ENCODE measurements at places on chromosomes 3 and 15.

GRCh38 chr3:169252535-169252934, 411.0 kb downstream of the MECOM start:
- DNase-seq = no peak

DNA sequence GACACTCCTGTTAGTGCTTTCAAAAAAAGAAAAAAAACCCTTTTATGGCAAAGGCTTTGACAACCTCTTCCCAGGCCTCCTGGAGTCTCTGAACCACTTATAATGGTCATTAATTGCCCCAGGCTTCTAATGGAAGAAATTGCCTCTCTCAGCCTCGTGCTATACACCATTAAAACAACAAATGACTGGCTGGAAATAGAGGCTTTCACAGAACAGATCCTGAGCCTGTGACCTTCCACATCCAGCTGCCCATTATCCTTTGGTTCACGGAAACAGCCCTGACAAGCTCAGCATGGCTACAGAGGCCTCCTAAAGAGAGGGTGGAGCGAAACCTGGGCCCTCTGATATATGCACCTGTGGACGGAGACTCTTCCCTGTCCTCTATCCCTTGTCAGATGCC, 26.8 kb upstream of the MKRN3 start:
- DNase-seq = no peak

DNA sequence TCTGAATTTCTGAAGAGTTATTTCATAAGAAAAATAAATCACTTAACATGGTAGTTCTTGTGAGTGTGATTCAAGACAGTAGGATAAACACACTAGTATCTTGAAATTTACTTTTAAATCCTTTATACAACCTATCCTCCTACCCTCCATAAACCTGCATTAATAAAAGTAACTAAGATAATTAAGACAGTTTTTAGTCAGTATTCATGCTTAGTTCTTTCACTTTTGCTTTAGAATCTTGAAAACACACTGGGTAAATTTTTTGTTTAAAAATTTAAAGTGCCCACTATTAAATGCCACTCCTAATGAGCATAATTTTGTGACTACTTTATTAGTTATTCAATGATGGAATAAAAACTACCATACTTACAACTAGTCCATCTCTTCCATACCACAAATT, 28.8 kb downstream of the GOLIM4 start:
- DNase-seq = no peak

- DNase-seq = no peak
These were observed 262.7 kb downstream of the ZBTB20 start for GRCh38 chr3:114884213-114884923.

GRCh38 chr3:187044867-187045552, 94.3 kb downstream of the RPL39L start:
- DNase-seq = no peak

- DNase-seq = no peak
These were observed 350.6 kb downstream of the NLGN1 start for GRCh38 chr3:173748105-173748504.

GRCh38 chr3:83948771-83949170, 1010.0 kb upstream of the CADM2 start:
- no peak for DNase-seq

DNA sequence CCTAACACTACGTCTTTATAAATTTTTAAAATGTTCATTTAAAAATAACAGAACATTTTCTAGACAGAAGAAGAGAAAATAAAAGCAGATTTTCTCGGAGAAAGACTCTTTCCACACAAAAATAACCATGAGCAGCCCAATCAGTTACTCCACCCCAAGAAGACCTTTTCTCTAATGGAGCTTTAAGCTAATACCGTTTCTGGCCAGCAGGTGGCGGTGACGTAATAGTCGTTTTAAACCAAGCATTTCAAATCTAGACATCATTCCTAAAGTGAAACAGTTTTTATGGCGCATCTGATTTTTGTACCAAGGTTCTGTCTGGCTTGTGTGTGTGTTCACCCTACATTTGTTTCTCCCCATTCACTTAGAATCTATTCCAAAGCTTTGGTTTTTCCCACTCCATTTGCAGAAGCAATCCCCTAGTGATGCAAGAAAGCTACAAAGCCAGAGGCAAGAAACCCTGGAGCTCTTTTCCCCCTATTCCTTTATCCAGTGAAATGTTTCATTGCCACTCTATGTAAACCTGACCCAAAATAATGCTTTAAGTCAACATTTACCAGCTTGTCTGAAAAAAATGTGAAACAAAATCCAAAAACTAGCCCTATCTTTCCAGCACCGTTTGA, 336.7 kb upstream of the IGF1R start:
- DNase-seq = peak; percentile 98

DNA sequence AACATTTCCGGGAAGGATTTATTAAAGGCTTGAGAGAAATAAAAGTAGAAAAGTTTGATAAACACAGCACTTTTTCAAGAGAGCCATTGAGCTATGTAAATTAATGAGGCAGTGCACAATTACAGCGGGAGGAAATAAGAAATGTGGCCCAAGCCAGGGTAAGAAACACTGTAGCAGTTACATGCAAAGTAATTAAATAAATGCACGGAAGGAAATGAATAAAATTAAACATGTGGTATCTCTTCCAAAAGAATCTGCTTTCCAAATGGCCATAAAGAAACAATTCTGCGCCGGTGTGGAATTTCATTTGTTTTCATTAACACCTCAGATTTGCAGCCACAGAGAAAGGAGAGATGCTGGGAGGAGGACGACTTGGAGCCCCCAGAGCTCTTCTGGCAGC, 35.3 kb downstream of the ZPLD1 start:
- no peak for DNase-seq

GRCh38 chr3:147387885-147388699, 18.3 kb downstream of the ZIC4 start:
- no peak for DNase-seq

GRCh38 chr3:124878561-124879336, 8.4 kb downstream of the ITGB5 start:
- DNase-seq = no peak

DNA sequence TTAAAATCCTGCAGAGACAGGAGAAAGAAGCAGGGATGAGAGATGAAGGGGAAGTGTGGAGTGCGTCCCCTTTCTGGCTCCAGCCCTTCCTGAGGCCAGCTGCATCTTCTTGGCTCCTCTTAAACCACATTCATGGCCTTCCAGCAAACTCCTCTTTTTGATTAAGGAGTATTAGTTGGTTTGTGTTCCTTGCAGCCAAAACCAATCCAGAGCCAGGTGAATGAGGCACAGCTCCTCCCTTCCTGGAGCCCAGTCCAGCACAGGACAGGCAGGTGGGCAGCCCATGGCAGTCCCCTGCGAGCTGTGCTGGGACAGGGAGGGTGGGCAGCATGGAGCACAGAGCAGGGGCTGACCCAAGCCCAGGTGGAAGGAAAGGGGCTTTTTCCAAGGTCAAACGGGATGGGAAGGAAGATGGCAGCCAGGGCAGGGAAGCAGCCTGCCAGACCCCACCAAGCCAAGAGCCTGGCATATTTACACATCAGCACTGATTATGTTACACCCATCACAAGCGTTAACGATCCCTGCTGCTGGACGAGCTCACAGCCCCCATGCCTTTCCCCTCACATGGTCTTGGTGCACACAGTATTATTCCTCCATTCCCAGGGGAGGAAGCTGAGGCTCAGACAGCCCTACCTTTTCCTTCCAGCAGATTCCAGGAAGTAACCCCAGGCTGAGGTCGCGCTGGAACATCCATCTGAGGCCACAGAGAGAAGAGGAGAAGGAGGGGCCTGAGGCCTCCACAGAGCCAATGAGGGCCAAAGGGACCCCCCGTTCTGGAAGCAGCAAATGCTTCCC, 175.6 kb downstream of the SMAD6 start:
- peak; percentile 5 for DNase-seq

DNA sequence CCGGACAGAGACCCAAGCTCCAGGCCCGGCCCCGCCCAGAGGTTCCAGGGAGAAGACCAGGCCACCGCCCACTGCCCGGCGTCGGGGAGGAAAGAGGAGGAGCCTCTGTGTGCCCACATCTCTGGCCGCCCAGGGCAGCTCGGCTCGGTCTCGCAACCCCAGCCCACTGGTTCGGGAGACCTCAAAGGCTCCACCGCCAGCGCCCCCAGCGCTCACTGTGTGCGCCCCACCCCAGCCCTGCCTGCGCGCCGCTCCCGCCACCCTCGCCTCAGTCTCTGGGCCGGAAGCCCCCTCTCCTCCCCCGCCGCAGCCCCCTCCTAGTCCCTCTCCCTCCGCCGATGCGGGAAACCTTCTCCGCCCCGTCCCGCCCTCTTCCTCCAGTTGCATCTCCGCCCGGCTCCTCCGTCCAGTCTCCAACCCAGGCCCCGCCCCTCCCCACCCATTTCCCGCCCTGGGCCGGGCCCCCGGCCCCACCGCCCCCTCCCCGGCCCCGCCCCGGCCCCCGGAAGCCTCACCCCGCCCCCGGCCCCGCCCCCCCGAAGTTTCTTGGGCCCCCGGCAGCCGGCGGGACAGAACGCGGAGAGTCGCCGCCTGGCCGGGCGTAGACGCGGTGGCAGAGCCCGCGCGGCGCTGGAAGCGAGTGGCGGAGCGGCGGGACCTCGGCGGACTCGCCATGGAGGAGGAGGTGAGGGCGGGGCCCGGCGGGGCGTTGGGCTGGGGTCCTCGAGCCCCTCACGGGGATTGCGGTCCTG, at the start of gene PLEKHO2:
Gene PLEKHO2 (plus strand): TSS at position 572 of the 752 bp plus-strand sequence. CDS start 102 bp downstream, at position 674.
- DNase-seq = peak; percentile 94

- no peak for DNase-seq
These were observed 6.7 kb upstream of the LRRC15 start for GRCh38 chr3:194376241-194376560.

DNA sequence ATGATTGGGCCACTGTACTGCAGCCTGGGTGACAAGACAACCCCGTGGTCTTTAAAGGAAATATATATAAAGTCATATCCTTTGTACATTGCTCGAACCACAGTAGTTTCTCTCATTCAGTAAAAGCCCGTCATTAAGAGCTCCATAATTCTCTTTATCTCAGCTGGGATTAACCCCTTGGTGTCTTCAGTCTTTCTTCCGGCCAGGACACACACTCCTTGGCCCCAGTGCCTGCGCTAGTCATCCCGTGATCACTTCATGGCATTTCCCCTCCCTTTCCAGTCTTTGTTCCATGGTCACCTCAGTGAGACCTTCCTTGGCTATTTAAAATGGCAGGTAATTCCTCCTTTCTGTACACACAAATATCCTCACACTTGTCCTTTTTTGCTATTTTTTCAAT, 3.3 kb downstream of the RPL35A start:
- no peak for DNase-seq

GRCh38 chr15:57297163-57297593, 79.1 kb upstream of the CGNL1 start:
- DNase-seq = no peak
